Stimulated activated CD8-positive, alpha-beta memory T cell treated with anti-CD3 and anti-CD28 coated beads, Interleukin-15, amount 100 ng/mL, for 1 hour (primary cell): ENCODE measurements at places on chromosomes 1 and 21.

- DNase-seq, result peak; percentile 83
Measured at GRCh38 chr1:226125097-226125630, 61.4 kb downstream of the ACBD3 start.

DNA sequence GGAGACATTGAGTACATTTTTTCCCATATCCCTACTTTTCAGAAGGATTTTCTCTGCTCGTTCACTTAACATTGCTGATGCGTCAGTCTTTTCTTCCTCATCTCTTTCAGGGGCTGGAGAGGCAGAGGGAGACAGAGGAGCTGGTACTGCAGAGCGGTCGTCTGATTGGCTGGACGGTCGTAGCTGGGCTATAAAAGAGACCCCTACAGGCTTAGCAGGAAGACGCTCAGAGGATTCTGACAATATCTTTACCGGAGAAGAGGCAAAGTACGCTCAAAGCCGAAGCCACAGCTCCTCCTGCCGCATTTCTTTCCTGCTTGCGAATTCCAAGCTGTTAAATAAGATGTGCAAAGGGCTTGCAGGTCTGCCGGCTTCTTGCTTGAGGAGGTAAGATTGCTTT, at the start of gene RGS4:
Gene RGS4 (plus strand): TSS at position 220 of the 400 bp plus-strand sequence. CDS start 124 bp downstream, at position 344.
- no peak for DNase-seq

DNA sequence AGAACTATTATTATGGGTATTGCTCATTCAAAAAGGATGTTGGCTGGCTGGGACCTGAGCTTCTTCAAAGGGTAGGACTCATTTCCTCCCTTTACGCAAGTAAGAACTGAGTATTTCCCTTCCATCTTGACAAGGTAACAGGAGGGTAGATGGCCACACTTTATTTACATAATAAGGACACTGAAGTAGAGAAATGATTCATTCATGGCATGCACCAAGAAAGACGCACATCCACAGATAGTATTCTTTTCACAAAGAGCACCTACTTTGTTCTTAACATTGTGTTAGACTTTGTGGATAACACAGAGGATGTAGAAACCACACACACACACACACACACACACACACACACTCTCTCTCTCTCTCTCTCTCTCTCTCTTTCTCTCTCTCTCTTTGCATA, 82.9 kb downstream of the FAM78B start:
- DNase-seq, result no peak

- no peak for DNase-seq
Measured at GRCh38 chr1:7470904-7471638, 300.0 kb upstream of the VAMP3 start.

DNA sequence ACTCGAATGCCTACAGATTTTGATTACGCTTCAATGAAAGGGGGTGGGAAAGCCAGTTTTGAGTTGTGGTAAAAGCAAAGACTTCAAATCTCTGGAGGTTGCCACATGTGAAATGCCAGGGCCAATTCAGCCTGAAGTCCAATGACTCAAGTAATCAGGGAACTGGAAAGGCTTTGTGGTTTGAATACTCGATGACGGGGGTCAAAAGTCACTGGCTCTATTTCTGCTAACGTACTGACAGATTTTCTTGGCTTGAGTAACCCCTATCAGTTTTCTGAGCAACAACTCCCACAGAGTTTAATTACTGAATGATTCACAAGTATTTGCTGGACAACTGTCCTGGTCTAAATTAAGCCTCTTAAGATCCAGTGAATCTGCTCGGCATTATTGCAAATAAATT, 152.2 kb downstream of the SIPA1L2 start:
- no peak for DNase-seq

- DNase-seq, result no peak
Measured at GRCh38 chr1:156582388-156583017, 3.0 kb downstream of the TTC24 start.

DNA sequence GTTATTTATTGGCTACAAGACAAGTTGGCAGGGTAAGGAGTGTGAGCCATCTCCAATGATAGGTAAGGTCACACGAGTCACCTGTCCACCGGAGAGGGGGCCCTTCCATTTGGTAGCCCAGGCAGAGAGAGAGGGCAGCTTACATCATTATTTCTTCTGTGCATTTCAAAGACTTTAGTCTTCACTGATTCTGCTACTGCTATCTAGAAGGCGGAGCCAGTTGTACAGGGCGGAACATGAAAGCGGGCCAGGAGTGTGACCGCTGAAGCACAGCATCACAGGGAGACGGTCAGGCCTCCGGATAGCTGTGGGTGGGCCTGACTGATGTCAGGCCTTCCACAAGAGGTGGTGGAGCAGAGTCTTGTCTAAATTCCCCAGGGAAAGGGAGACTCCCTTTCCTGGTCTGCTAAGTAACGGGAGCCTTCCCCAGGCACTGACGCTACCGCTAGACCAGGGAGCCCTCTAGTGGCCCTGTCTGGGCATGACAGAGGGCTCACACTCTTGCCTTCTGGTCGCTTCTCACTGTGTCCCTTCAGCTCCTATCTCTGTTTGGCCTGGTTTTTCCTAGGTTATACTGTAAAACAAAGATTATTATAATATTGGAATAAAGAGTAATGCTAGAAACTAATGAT, 36.7 kb downstream of the ZNF695 start:
- peak; percentile 2 for DNase-seq

DNA sequence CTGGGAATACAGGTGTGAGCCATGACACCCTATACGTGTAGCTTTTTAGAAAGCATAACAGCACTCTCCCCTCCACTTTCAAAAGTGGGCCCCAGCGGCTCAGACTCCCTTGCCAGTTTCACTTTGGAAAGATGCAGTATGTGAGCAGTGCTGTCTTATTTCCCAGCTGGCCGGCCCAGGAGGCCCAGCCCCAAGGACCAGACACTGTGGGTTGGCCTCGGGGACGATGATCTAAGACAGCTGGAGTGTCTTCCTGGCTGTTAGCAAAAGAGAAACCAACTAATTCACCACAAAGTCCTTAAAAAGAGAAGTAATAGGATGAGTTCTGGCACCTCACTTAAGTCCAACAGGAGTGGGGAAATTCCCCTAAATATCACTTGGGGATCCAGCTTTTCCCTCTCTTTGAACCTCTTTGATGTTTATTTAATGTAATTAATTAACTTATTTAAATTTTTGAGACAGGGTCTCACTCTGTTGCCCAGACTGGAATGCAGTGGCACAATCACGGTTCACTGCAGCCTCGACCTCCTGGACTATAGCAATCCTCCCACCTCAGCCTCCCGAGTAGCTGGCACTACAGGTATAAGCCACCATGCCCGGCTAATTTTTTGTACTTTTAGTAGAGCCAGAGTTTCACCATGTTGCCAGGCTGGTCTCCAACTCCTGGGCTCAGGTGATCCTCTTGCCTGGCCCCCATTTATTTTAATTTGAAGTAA, 17.6 kb upstream of the CLIC4 start:
- no peak for DNase-seq

GRCh38 chr1:231856894-231857293, 230.3 kb downstream of the DISC1 start:
- no peak for DNase-seq

- DNase-seq, result no peak
Measured at GRCh38 chr1:182674346-182675246, 9.8 kb downstream of the RGS8 start.

DNA sequence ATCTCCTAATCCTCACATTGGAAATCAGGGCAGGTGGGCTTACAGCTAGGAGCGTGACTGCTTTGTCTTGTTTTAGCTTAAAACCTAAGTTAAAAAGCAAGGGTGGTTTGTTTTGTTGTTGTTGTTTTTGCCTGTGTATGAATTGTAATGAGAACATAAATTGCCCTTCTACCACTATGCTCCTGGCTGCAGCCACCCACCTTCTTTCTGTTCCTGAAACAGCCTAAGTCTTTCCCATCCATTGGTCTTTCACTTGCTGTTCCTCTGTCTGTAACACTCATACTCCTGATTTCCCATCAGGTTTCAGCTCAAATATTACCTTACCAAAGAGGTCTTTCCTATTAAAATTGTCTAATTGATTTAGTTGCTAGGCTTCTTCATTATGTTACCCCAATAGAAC, 604 bp upstream of the TMEM79 start:
- DNase-seq, result no peak

DNA sequence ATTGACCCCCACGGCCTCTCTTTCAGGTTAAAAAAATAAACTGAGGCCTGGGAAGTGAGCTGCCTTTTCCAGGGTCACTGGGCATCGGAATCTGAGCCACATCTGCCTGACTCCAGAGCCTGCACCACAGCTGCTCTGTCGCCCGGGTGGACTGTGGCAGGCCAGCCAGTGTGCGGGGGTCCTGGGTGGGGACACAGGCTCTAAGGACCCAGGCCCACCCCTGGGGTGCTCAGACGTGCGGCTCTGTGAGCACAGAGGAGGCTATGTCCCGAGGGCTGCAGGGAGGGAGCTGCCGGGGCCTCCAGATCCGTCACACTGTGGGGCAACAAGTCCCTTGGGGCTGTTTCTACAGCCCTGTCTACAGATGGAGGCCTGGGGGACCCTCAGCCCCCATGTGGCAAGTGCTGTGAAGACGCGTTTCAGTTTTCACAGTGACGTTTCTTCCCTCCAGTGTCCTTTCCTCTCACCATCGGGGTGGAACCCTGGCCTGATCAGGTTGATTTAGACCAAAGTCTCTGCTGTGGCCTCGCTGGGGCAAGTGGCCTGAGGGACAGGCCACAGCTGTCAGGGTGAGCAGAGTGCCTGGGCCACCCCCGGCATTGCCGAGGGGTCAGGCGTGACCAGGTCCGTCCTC, 39.2 kb upstream of the ACTRT2 start:
- DNase-seq, result no peak

- no peak for DNase-seq
Measured at GRCh38 chr1:29673228-29673500, 436.8 kb downstream of the PTPRU start.

DNA sequence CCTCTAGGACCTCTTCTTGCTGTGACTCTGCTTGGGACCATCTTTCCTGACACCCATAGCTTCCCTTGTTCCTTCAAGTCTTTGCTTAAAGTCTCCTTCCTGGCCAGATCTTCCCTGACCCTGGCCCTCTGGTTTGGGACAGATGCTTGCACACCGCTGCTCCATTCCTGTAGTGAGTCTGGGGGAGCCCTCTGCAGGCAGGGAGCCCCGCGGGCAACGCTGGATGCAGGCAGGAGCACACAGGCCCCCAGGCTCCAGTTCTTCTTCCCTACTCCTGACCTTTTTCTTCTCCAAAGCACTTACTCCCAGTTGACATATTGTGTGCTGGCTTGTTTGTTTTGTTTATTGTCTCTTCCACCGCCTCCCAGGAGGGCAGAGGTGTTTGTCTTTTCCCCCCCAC, 413.4 kb downstream of the CAMTA1 start:
- no peak for DNase-seq

GRCh38 chr21:31255036-31255435, 89.0 kb downstream of the TIAM1 start:
- no peak for DNase-seq

- no peak for DNase-seq
Measured at GRCh38 chr1:190124068-190124467, 353.6 kb downstream of the BRINP3 start.

DNA sequence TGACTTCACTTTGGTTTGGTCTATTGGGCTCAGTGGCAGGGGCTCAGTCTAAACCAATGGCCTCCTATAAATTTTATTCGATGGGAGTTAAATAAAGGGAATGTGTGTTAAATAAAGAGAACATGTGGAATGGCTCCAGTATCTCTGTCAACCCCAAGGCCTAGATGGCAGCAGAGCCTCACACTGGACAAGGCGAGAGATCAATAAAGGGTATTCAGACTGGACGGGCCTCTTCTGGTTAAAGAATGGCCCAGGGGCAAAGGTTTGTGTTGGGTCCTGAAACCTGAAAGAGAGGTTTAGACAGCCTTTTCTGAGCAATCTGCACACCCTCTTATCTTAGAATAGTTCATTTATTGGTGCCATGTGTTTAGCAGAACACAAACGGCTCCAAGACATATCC, 34.7 kb downstream of the SH3BP5L start:
- no peak for DNase-seq

GRCh38 chr1:35285771-35286606, 17.5 kb downstream of the ZMYM4 start:
- DNase-seq, result no peak

GRCh38 chr1:48205522-48205921, 17.0 kb upstream of the SLC5A9 start:
- no peak for DNase-seq

- no peak for DNase-seq
Measured at GRCh38 chr21:37153196-37153934, 80.3 kb downstream of the TTC3 start.

GRCh38 chr1:17258116-17258757, 9.3 kb downstream of the PADI3 start:
- no peak for DNase-seq

DNA sequence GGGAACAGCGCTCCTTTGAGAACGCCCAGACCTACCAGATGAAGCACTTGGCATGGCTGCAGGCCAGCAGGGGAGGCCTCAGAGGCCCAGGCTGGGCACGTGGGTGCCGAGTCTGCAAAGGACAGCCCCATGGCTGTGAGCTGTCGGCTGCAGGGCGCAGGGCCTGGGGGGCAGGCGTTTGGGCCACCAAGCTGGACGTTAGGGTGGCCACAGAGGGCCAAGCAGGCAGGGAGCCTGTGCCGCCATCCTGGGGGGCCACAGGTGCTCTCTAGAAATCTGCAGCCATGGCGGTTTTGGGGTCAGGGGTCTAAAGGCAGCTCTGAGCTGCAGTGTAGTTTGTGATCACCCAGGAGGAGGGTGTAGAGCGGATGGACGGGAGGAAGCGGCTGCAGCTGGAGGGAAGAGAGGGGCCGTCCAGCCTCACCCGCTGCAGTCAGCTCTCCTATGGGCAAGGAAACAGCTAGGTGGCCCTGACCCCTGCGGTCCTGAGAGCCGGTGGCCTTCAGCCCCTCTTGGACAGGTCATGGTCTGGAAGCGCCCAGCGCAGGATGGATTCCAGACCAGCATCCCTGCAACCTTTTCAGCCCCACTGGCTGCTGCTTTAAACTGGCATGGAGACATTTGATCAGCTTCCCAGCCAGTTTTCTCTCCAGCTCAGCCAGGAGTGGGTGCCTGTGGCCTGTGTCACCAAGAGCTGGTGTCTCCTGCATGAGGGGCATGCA, 11.0 kb downstream of the IBA57 start:
- no peak for DNase-seq

DNA sequence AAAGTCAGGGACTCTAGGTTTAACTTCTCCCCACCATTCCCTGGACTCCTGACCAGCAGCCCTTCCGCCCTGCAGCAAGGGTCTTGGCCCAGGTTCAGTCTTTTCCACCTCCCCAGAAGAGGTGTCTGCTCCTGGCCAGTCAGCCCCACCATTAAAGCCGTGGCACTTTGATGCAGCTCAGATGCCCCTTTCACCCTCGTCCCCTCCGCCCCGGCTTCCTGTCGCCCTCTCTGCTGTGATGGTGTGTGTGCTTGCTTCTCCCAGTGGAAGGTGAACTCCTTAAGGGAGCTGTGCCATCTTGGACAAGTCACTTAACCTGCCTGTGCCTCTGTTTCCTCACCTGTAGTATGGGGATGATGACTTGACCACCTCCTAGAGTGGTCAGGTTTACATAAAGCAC, 17.8 kb upstream of the TTC4 start:
- DNase-seq, result no peak

GRCh38 chr1:230868736-230869385, 540 bp upstream of the C1orf198 start:
- DNase-seq, result no peak
